ENCODE measurements at places on chromosomes 13 and 19. TPM values are rescaled to one million over a fixed set of nuclear protein-coding genes. Genes with fewer than 3 reads are reported as not detected.

ZNF492 gene
- total RNA-seq = 0.65 TPM

GPR12 gene
- not detected for total RNA-seq

LRRC63 gene
- total RNA-seq = 0.13 TPM

ZNF442 gene
- total RNA-seq = 2.3 TPM

PCCA gene
- 59.4 TPM for total RNA-seq
